ENCODE measurements at places on chromosomes 12 and 14. TPM values are rescaled to one million over a fixed set of nuclear protein-coding genes. Genes with fewer than 3 reads are reported as not detected.
A peak's percentile ranks its signal among the peaks of the same experiment; 100 is the strongest.

The KRT2 gene
- 0.23 TPM for total RNA-seq

The SERPINA10 gene
- not detected for total RNA-seq

The HNRNPA1 gene
- total RNA-seq: 516 TPM

The ZDHHC22 gene
- 0.15 TPM for total RNA-seq

The SERPINA9 gene
- not detected for total RNA-seq

The SERPINA5 gene
- total RNA-seq: not detected

The RNASE7 gene
- total RNA-seq: not detected

The TAS2R30 gene
- total RNA-seq: 0.66 TPM

- peak; percentile 74 for DNase-seq
- peaks cover 20% of the 10 kb centered on the region for H3K4me1 ChIP-seq
- H3K4me3 ChIP-seq: peak within 1 kb of the TSS; percentile 79
- H3K27me3 ChIP-seq: no peaks in the 10 kb centered on the region
- H3K27ac ChIP-seq: no peak within 1 kb of the TSS
Measured at GRCh38 chr12:70365648-70366518, at the start of gene KCNMB4. KCNMB4 (plus strand) TSS chr12:70366290; CDS start chr12:70366735, 445 bp downstream.

DNA sequence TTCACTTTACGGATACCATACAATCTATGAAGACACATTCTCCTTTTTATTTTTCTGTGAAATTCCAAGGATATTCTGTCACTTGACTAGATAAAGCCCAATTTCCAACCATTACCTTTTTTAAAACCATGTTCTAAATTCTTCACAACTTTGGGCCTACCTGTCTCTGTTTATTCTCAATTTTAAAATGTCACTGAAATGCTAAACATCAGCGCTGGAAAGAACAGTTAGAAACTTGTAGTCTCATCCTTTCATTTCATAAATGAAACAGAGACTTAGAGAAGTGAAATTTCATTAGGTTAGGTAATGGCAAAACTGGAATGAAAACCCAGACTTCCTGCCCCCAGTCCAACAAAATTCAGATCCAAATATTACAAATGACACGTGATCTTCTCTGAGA is 396.2 kb downstream of the CCDC91 start:
- no peak overlapping the region for H3K27ac ChIP-seq
- H3K4me1 ChIP-seq: no peaks in the 10 kb centered on the region
- no peaks in the 10 kb centered on the region for H3K36me3 ChIP-seq
- H3K27me3 ChIP-seq: no peaks in the 10 kb centered on the region
- DNase-seq: no peak
- no peak overlapping the region for H3K4me3 ChIP-seq

DNA sequence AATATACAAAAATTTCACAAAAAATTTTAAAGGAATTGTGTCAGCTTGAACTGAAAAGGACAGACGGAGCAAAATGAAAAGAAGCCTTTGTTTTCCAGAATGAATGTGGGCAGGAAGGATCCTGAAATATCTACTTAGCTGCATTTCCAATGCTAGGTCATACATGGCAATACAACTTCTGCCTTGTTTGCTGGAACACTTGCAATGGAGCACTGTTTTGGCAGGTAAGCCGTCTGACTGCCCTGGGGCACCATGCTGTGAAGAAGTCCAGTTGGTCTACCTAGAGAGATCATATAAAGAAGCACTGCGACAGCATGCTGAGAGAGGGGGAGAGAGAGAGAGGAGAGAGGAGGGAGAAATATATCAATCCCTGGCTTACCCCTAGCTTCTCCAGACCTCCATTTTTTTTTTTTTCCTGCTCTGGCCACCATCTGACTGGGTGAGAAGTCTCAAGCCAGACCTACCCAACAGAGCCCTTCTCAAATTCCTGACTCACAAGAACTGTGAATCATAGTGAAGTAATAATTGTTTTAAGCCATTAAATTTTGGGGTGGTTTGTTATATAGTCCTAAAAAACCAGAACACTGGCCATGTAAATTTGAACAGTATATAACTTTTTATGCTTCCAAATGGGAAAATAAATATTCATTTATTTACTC is 97.1 kb upstream of the PRICKLE1 start:
- DNase-seq: peak; percentile 69
- peaks cover 32% of the 10 kb centered on the region for H3K4me1 ChIP-seq
- no peaks in the 10 kb centered on the region for H3K27me3 ChIP-seq
- H3K27ac ChIP-seq: peak overlapping the region; percentile 37
- no peak overlapping the region for H3K4me3 ChIP-seq
- no peaks in the 10 kb centered on the region for H3K36me3 ChIP-seq

- H3K4me1 ChIP-seq: no peaks in the 10 kb centered on the region
- H3K4me3 ChIP-seq: no peak overlapping the region
- no peaks in the 10 kb centered on the region for H3K36me3 ChIP-seq
- no peaks in the 10 kb centered on the region for H3K27me3 ChIP-seq
- DNase-seq: no peak
Measured at GRCh38 chr12:562634-563033, 100.6 kb downstream of the NINJ2 start.

GRCh38 chr12:89162589-89163261 is 189.6 kb downstream of the DUSP6 start:
- peak; percentile 96 for DNase-seq
- no peak overlapping the region for H3K4me3 ChIP-seq
- no peaks in the 10 kb centered on the region for H3K36me3 ChIP-seq

DNA sequence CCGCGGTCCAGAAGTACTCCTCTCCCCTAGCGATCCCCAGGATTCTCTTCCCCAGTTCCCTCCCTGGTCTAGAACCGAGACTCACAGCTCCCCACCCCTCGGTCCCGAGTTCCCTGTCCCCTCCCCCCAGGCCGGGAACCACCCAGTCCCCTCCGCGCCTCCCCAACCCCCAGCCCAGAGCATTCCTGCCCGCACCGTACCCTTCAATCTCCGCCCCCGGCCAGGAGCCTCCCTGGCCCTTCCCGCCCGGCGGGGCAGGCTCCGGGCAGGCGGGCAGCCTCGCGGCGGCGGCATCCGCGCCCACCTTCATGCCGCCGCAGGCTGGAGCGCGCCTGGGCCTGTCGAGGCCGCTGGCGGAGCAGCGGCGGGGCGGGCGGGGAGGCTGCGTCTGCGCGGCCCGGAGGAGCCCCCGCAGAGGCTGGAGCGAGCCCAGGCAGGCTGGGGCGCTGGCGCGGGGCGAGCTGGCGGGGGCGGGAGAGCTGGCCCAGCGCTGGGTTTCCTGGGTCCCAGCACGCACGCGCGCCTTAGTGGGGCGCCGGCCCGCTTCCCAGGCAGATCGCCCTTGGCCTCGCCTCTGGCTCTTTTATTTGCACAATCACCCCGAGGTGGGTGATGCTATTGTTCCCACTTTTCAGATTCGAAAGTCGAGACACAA is 22.2 kb upstream of the GPR132 start:
- H3K4me3 ChIP-seq: peak overlapping the region; percentile 74
- peaks cover 36% of the 10 kb centered on the region for H3K4me1 ChIP-seq

- peak overlapping the region; percentile 75 for H3K4me3 ChIP-seq
- H3K36me3 ChIP-seq: no peaks in the 10 kb centered on the region
- H3K27ac ChIP-seq: peak overlapping the region; percentile 80
- H3K27me3 ChIP-seq: no peaks in the 10 kb centered on the region
Measured at GRCh38 chr14:52951681-52952554, 1.1 kb upstream of the FERMT2 start.

DNA sequence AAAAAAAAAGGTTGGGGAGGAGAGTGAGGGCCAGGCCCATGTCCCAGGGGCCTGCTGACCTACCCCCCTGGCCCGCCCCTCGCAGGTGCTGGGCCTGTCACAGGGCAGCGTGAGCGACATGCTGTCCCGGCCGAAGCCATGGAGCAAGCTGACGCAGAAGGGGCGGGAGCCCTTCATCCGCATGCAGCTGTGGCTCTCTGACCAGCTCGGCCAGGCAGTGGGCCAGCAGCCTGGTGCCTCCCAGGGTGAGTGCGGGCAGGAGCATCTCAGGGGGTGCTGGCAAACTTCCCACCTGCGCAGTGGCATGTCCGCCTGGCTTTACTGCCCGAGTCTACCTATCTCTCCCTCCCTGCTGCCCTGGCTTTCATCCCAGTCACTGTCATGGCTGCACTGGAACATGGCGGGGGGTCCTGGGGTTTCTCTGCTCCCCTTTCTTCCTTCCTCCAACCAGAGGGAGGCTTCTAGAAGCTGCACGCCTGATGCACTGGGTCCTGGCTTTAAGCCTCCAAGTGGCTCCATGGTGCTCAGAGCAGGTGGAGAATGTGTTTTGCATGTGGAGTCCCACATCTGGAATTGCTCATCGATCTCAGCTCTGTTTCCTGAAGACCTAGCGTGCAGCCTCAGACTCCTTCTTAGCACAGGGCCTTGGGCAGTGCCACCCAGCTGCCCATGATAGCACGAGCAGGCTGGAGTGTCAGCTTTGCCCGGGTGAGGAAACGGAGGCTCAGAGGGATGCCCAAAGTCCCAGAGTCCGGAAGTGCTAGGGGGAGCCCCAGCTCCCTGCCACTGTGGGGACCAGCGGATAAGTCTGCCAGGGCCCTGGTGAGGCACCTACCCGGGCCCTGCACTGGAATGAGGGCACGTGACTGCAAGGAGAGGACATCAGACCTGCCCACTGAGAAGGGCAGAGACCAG is 46.3 kb downstream of the PHETA1 start:
- H3K27ac ChIP-seq: no peak overlapping the region
- H3K4me3 ChIP-seq: no peak overlapping the region
- H3K27me3 ChIP-seq: no peaks in the 10 kb centered on the region
- no peaks in the 10 kb centered on the region for H3K36me3 ChIP-seq
- H3K4me1 ChIP-seq: no peaks in the 10 kb centered on the region
- DNase-seq: no peak

- no peaks in the 10 kb centered on the region for H3K36me3 ChIP-seq
- DNase-seq: peak; percentile 97
- no peaks in the 10 kb centered on the region for H3K27me3 ChIP-seq
- peaks cover 55% of the 10 kb centered on the region for H3K4me1 ChIP-seq
Measured at GRCh38 chr12:70645494-70646317, 8.5 kb upstream of the PTPRB start.

- peaks cover 36% of the 10 kb centered on the region for H3K36me3 ChIP-seq
- no peaks in the 10 kb centered on the region for H3K27me3 ChIP-seq
- H3K27ac ChIP-seq: no peak overlapping the region
- H3K4me1 ChIP-seq: no peaks in the 10 kb centered on the region
- DNase-seq: peak; percentile 52
Measured at GRCh38 chr12:53190108-53190729, 9.5 kb upstream of the CSAD start.

GRCh38 chr14:68513137-68513536 is 279.7 kb downstream of the ZFP36L1 start:
- no peak for DNase-seq
- H3K27me3 ChIP-seq: no peaks in the 10 kb centered on the region
- H3K4me3 ChIP-seq: no peak overlapping the region
- H3K27ac ChIP-seq: no peak overlapping the region
- H3K4me1 ChIP-seq: peaks cover 19% of the 10 kb centered on the region

- peaks cover 4% of the 10 kb centered on the region for H3K27me3 ChIP-seq
- no peak overlapping the region for H3K4me3 ChIP-seq
- no peaks in the 10 kb centered on the region for H3K4me1 ChIP-seq
- DNase-seq: no peak
- no peak overlapping the region for H3K27ac ChIP-seq
Measured at GRCh38 chr12:98137278-98137677, 378.1 kb upstream of the TMPO start.

- peaks cover 8% of the 10 kb centered on the region for H3K4me1 ChIP-seq
- no peak overlapping the region for H3K4me3 ChIP-seq
- no peaks in the 10 kb centered on the region for H3K27me3 ChIP-seq
Measured at GRCh38 chr14:22231018-22231417, 358.0 kb downstream of the DAD1 start.

DNA sequence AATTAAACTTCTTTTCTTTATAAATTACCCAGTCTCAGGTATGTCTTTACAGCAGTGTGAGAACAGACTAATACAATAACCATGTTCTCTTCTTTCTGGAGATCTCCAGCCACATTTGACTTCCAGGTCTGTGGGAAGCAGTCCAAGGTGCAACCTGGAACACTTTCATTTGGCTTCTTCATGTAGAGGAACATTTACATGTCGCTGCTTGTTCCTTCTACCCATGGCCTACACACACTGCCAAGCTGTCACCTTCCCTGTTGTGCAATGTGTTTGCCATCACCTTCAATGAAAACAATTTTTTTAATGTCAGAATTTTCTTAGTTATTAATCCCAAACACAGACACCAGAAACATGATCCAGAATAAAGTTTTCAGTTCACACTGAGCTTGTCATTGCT is 104.7 kb downstream of the PRKCH start:
- H3K36me3 ChIP-seq: no peaks in the 10 kb centered on the region
- no peaks in the 10 kb centered on the region for H3K27me3 ChIP-seq
- H3K4me3 ChIP-seq: no peak overlapping the region
- DNase-seq: no peak
- no peak overlapping the region for H3K27ac ChIP-seq

- no peak overlapping the region for H3K27ac ChIP-seq
- no peaks in the 10 kb centered on the region for H3K27me3 ChIP-seq
- H3K4me3 ChIP-seq: no peak overlapping the region
- H3K4me1 ChIP-seq: peaks cover 5% of the 10 kb centered on the region
Measured at GRCh38 chr12:84537666-84538065, 374.9 kb downstream of the SLC6A15 start.

DNA sequence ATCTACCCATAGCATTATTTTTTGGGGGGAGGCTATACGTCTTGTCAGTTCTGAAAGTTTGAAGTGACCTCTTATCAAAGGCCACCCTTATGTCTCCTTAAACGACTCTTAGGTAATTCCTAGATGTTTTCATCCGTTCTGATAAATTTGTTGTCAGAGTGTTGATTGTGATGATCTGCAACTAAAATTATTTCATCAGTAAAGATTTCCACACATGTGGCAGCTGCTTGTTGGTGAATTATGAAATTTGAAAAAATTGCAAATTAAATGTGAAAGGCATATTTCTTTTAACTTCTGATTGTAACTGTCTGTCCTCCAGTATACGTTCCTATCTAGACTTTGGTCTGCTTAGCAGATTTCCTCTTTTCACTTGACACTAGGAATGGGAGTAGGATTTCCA is 1.4 kb downstream of the ADIPOR2 start:
- 0 out of 2 replicates have a peak, but pooled peaks cover 6% of the 10 kb centered on the region for H3K36me3 ChIP-seq
- DNase-seq: no peak
- peak overlapping the region; percentile 99 for H3K4me3 ChIP-seq
- no peaks in the 10 kb centered on the region for H3K27me3 ChIP-seq

GRCh38 chr12:2876431-2877046 is 435 bp downstream of the FOXM1 start:
- no peaks in the 10 kb centered on the region for H3K27me3 ChIP-seq
- peak; percentile 20 for DNase-seq
- H3K4me1 ChIP-seq: peaks cover 13% of the 10 kb centered on the region
- H3K36me3 ChIP-seq: peaks cover 18% of the 10 kb centered on the region
- H3K27ac ChIP-seq: peak overlapping the region; percentile 70

DNA sequence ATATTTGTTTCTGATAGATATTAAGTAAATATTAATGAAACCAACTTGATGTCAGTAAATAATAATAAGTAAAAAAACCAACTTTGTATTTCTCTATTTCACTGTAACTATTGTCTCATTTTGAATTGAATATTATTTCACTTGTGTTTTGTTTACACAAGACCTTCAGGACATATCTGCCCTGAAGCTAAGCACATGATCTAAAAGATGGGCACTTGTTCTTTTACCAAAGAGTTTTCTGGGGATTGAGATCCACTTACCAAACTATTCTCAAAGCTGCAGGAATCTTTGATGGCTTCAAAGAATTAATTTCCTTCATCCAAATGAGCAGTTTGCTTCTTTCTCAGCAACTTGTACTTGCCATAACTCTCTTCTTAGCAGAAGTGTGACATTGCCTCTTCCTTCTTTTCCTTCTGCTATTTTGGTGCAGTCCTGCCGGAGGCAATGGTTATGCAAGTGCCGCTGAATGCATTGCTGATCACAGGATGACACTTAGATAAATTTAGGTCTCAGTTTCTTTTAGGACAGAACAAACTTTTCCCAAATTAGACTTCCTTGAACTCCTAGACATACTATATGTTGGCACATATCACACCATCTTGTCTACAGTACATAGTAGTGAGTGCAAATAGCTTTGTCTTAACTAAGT is 9.2 kb downstream of the FAR2 start:
- no peaks in the 10 kb centered on the region for H3K36me3 ChIP-seq
- no peaks in the 10 kb centered on the region for H3K27me3 ChIP-seq
- no peak for DNase-seq
- H3K4me3 ChIP-seq: no peak overlapping the region
